Foreskin keratinocyte (primary cell): ENCODE measurements at places on chromosomes 3 and 15. TPM values are rescaled to one million over a fixed set of nuclear protein-coding genes. Genes with fewer than 3 reads are reported as not detected.

DNA sequence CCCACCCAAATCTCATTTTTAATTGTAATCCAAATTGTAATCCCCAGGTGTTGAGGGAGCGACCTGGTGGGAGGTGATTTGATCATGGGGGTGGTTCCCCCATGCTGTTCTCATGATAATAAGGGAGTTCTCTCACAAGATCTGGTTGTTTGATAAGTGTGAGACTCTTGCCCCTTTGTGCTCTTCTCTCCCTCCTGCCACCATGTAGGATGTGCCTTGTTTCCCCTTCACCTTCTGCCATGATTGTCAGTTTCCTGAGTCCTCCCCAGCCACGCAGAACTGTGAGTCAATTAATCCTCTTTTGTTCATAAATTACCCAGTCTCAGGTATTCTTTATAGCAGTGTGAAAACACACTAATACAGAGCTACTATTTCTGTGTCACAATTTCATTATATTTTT is 88.7 kb downstream of the NCEH1 start:
- no peak for DNase-seq

GRCh38 chr15:34793071-34793470 is 2.3 kb downstream of the ACTC1 start:
- DNase-seq = no peak

NT5DC2 gene
- 121 and 127 TPM in 2 replicates for total RNA-seq

DNA sequence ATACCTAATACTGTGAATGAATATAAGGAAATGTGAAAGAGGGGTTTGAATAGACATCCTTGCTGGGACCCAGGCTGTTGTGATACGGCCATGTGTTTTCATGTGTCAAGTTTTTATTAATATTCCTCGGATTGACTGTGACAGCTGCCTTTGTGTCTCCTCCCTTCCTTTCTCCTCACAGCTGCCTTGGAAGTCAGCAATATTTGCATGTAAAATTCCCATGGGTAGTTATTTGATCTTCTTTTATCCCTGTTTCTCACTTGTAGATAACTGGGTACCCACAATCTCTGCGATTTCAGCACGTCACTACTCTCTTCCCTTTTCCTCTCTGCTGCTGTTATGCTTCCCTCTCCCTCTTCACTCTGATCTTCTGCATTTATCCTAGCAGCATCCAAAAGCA is 9.4 kb downstream of the GPR156 start:
- DNase-seq = no peak

- DNase-seq = peak; percentile 84
Observed at GRCh38 chr3:134373271-134374104, 759 bp downstream of the AMOTL2 start.

COL7A1 gene
- total RNA-seq = 306 and 607 TPM in 2 replicates

PLSCR2 gene
- not detected in 2 replicates for total RNA-seq

KBTBD13 gene
- total RNA-seq = not detected in 2 replicates

DNA sequence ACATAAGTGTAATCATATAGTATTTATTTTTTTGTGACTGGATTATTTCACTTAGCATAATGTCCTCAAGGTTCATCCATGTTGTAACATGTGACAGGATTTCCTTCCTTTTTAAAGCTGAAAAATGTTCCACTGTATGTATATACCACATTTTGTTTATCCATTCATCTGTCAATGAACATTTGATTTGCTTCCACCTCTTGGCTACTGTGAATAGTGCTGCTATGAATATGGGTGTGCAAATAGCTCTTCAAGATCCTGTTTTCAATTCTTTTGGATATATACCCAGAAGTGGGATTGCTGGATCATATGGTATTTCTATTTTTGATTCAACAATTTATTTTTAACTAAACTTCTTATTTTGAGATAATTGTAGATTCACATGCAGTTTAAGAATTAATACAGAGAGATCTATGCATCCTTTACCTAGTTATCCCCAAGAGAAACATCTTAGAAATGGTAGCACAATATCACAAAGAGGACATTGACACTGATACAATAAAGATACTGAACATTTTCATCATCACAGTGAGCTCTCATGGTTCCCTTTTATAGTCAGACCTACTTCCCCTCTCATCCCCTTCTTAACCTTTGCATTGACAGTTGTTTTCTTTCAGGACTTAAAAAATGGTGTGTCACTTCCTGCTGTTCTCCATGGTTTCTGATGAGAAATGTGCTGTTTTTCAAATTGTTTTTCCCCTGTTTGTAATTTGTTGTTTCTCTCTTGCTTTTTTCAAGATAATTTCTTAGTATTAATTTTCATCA is 90.1 kb downstream of the SATB1 start:
- DNase-seq = no peak

BRPF1 gene
- 14.0 and 15.3 TPM in 2 replicates for total RNA-seq

DNA sequence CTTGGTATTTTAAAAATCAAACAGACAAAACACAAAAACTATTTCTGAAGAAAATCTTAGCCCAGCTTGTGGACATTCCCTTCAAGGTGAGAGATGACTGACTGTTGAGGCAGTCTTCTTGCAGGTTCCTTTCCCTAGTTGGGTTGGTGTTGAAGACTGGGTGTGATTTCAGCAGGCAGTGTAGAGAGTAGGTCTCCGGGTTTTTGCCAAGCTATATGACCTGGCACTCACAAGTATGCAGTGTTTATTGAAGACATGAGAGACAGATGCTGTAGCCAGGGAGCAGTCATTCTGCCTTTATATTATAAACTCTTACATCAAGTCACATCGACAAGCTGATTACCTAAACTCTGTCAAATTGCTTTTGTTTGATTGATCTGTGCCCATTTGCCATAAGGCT is 17.5 kb downstream of the SENP8 start:
- no peak for DNase-seq

RAB6B gene
- total RNA-seq = 0.41 and 0.42 TPM in 2 replicates

DNA sequence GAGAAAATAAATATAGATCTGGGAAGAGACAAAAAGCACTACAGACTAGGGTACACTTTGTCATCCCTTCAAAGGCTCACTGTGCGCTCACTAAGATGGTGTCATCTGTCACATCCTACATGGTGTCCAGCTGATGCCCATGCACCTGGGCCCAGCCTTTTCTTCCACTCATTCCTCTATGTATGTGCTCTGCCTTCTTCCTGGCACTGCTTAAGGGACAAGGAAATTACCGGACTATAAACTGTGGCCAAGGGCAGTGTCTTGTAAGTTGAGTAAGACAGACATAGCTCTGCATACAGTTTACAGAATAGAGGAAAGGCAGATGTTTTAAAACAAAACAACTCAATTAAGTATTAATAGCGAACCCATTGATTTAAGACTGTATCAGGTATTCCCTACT is 52.9 kb downstream of the ARHGAP31 start:
- no peak for DNase-seq

DNA sequence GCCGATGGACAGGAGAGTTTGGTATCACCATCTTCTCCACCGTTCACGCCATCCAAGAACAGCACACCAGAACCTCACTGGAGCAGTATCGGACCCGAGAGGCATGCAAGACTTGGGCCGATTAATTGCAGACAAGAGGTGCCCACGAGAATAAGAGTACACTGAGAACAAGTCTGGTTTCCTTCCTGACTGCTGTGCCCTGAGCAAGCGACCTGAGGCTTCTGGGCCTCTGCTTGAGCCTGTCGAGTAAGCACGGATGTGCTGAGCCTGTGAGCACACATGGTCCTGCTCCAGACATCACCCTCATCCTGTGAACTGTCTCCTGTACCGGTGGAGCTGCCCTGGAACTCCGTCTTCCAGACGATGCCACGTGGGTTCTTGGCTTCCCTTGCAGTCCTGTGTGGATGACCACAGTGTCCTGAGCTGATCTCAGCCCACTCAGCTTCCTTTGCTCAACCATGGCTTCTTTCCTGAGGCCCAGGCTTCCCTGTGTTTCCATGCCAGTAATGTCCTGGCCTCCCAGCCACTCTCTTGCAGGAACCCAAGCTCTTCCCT is 34.3 kb upstream of the SNRPA1 start:
- no peak for DNase-seq

GRCh38 chr15:58873267-58873666 is 60.2 kb downstream of the SLTM start:
- no peak for DNase-seq

GABRA5 gene
- total RNA-seq = not detected in 2 replicates

- DNase-seq = peak; percentile 43
Observed at GRCh38 chr15:41104234-41104633, 11.8 kb downstream of the INO80 start.

DNA sequence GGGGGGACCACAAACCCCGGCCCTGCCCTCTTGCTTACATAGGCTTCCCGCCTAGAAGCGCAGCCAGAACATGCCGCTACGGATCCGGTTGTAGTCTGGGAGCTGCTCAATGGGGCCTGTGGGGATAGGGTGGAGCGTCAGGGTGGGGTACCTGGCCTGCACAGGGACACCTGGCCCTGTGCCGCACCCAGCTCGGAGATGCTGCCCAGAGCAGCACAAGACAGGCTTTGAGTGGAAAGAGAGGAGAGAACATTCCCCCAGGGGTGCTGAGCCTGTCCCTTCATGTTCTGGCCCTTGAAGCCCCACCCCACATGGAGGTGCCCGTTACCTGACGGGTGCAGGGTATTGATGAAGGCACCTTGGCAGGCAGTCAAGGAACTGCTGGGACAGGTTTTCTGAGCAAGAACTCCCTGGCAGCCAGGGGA is 4.0 kb upstream of the COL7A1 start:
- peak; percentile 98 for DNase-seq

ZNF860 gene
- total RNA-seq = 7.9 and 9.4 TPM in 2 replicates

GRCh38 chr3:71509066-71509465 is 74.5 kb downstream of the FOXP1 start:
- DNase-seq = no peak

DNA sequence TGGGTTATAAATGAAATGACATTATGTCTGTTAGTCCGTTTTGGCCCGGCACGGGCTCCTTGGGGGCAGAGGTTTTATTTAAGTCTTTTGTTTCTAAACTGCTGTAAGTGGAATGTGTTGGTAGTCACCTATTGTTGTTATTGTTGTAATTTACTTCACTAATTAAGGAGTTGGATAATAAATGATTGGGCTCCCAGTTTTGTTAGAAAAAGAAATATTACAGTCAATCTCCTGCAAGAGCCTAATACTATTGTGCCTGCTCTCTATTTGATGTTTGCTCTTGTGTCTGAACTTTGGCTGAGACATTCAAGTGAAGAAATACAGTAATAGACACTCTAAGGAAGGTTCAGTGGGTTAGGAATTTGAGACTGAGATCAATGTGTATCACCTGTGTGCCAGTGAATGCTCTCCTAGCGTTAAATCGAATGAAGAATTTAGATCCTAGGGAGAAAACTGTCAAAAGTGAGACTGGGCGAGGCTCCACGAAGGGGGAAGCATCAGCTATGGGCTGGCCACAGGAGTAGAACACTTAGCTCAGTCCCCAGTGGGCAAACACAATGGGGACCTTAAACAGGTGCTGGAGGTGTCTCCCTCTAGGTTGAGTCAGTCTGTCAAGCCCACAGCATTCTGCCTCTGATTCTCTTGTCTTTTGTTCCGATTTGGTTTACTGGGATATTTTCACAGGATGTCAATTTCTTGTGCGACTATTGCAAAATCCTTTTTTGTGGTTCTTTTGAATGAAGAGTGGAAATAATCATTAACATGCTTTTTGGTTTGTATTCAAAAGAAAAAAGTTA is 1.2 kb downstream of the ROBO2 start:
- DNase-seq = no peak

DNA sequence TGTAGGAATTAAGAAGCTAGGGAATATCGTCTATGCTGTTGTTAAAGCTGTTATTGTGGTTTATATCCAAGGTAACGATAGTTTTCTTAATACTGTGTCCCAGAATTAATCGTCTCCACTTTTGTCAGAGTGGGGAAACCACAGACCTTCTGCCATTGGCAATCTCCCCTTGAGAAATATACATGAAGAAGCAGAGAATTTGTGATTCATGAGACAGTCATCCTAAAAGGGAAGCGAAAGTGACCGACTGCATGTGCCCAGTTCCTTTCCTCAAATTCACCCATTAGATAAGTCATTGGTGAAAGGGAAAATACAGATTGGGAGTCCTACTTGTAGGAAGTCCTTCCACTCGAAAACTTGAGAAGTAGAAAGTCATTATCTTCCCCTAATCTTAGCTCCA is 26.6 kb downstream of the DIPK2A start:
- DNase-seq = peak; percentile 36
